ENCODE measurements at places on chromosomes 2 and 18. TPM values are rescaled to one million over a fixed set of nuclear protein-coding genes. Genes with fewer than 3 reads are reported as not detected.

The INPP5D gene
- total RNA-seq: 13.3 TPM

DNA sequence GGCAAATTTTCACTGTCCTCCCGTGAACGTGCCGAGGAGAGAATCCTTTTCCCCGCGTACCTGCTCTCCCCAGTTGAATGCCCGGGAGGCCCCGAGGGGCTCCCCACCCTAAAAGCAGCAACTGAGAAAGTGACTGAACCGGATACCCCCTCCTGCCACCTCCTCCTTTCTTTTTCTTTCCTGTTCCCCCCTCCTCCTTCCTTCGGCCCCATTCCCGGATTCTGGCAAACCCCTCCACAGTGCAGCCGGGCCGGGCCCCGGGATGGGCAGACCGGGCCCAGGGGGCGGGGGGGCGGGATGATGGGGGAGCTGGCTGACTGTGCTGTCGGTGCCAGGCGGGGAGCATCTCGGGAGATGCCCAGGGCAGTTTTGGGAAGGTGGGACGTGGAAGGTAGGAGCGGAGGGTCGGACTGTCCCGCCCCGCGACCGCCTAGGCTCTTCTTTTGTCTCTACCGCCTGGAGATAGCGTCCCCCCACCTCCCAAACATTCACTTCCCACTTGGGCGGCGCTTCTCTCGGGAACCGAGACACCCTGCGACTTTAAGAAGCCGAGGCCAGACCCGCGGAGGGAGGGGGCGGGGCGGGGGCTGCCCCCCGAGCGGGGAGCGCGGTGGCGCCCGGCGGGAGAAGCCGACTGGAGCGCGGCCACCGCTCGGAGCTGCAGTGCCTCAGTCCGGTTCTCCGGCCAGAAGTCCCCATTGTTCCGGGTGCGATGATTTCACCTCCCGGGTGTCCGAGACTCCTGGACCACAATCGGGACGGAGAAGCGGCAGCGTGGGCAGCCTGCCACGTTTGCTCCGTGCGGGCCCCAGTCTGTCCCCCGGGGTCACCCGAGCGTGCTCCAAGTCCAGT lies 8.2 kb downstream of the DLX2 start:
- DNase-seq: peak; percentile 77

The KHK gene
- 0.11 TPM for total RNA-seq

The NTSR2 gene
- not detected for total RNA-seq

DNA sequence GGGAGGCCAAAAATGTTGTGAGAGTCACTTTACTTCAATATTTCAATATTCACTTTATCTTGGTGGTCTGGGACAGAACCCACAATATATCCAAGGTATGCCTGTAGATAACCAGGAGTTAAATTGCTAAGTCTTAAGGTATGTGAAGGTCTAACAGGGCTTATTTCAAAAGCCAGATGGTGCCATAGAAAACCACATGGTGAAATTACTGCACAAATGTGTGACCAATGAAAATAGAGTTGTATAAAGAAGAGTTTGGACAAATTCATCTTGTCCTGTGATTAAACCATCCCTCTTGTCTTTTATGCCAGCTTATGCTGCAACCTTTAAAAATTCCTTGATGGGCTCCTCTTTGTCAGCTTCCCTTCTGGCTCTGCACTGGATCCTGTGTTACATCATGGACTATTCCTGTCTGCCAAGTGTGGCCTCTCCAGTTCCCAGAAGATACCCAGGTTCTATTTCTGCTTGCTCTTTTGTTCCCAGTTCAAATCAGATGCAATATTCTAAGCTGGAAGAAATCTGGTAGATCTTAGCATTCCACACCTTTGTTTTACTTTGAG lies 46.8 kb downstream of the ANTXR1 start:
- no peak for DNase-seq

GRCh38 chr2:207188626-207189419 lies 23.1 kb upstream of the KLF7 start:
- no peak for DNase-seq

DNA sequence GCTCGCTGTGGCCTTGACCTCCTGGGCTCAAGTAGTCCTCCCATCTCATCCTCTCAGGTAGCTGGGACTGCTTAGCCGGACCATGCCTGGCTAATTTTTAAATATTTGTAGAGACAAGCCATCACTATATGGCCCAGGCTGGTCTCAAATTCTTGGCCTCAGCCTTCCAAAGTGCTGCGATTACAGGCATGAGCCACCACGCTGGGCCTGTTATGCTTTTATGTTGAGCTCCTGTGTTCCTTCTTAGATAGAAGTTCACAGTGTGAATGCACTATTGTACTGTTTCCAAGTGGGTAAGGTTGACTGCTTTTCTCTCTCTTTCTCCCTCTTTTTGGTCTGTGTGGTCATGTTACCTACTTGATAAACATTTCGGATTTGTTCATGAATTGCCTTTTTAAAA lies 61.9 kb downstream of the SMCHD1 start:
- no peak for DNase-seq

GRCh38 chr18:79356435-79356834 lies 39.3 kb upstream of the NFATC1 start:
- DNase-seq: no peak

The SP9 gene
- 1.3 TPM for total RNA-seq

DNA sequence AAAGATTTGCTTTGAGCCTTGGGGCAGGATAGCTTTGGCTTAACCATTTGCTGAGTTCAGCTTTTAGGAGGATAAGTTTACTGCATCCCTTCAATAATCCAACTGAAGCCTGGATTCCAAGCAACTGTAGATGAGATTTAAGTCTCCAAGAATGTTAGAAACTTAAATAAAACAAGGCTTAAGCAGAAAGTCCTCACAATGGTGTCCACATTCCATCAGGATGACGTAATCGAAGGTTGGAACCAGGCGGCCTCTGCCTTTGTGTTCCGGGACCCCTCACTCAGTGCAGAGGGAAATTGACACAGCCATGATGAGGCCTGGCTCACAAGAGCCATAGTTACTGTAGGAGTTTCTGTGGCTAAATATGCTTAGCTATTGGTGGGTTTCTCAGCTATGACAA lies 260.4 kb downstream of the LPIN1 start:
- peak; percentile 78 for DNase-seq

Measured in SJSA1 (cell line).